ENCODE measurements at places on chromosomes 5 and 9. TPM values are rescaled to one million over a fixed set of nuclear protein-coding genes. Genes with fewer than 3 reads are reported as not detected.
A peak's percentile ranks its signal among the peaks of the same experiment; 100 is the strongest.

Gene TJP2
- total RNA-seq = 69.8 TPM

- DNase-seq = no peak
Measured at GRCh38 chr5:7615566-7616061, 219.7 kb downstream of the ADCY2 start.

Gene MACIR
- total RNA-seq = 19.7 TPM

- DNase-seq = no peak
Measured at GRCh38 chr5:8767746-8768145, 778.1 kb downstream of the SEMA5A start.

- no peak for DNase-seq
Measured at GRCh38 chr5:104372796-104373195, 810.2 kb upstream of the NUDT12 start.

Gene CTXN3
- not detected for total RNA-seq

GRCh38 chr9:85163415-85163814, 493.9 kb downstream of the NTRK2 start:
- no peak for DNase-seq

Gene PCDHGA8
- 0.06 TPM for total RNA-seq

Gene PCDHA1
- 0.42 TPM for total RNA-seq

- no peak for DNase-seq
Measured at GRCh38 chr9:135004772-135005171, 82.7 kb upstream of the OLFM1 start.

- DNase-seq = no peak
Measured at GRCh38 chr9:128998462-128998861, 29.7 kb downstream of the SH3GLB2 start.

DNA sequence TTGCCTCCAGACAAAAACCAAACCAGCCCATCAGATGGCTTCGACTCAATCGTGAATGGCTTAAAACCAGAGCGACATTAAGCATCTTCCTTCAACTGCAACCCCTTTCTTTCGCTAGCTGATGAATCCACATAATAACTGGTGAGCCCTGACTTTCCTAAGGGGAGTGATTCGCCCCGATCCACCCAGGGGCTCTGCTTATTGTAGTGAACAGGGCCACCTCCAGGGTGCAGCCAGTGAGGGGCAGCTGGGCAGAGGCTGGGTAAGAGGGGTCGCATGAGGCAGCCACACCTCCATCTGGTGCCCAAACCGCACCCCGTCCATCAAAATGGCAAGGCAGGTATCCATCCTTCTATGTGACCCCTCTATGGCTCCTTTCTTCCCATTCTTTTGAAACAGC, 38.0 kb downstream of the SLC35D2 start:
- no peak for DNase-seq

- DNase-seq = no peak
Measured at GRCh38 chr9:76608575-76609273, 149.7 kb downstream of the GCNT1 start.

Gene SCGB3A2
- total RNA-seq = not detected

DNA sequence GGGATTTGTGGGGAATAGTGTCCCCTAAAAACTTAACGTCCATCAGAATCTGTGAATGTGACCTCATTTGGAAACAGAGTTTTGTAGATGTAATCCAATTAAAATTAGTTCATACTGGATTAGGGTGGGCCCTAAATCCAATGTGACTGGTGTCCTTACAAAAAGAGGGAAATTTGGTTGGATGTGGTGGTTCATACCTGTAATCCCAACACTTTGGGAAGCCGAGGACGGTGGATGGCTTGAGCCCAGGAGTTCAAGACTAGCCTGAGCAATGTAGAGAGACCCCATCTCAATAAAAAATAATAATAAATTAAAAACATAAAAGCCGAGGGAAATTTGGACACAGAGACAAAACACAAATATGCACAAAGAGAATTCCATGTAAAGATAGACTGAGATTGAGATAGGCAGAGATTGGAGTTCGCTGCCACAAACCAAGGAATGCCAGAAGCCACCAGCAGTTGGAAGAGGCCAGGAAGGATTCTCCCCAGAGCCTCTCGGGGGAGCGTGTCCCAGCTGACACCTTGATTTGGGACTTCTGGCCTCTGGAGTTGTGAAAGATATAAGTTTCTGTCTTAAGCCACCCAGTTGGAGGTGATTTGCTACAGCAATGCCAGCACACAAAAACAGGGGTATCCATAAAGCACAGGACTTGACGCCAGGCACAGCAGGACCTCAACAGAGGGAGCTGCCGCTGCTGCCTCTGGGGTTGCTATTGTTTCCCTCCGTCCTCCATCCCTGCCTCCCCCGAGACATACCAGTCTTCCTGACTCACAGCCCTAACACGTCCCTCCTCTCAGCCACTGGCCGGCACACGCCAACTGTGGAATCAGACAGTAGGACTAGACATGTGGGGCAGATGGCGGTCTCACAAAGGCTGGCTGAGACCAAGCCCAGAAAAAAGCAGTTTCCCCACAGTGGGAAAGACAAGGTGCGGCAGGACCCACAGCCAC, 73.8 kb upstream of the IL17B start:
- DNase-seq = peak; percentile 97

GRCh38 chr5:165360784-165361542, 1855.5 kb downstream of the MAT2B start:
- DNase-seq = no peak

DNA sequence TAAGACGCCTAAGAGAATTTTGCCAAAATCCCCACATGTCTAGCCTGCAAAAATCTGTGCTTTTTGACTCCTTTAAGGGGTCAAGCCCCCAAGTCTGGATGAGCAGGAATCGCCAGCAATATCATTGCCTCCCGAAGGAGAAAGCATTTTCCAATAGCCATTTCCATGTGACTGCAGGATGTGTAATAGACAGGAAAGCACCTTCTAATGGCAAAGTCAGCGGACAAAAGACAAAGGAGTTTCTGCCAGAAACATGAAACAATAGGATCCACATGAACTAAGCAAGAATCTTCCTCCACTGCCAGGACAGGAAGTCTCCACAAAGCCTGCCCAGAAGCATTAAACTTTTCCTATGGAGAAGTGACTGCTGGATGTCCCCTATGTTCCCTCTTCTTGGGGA, 177.1 kb upstream of the PCSK5 start:
- no peak for DNase-seq

GRCh38 chr9:11192993-11193392, 580.2 kb upstream of the PTPRD start:
- no peak for DNase-seq

DNA sequence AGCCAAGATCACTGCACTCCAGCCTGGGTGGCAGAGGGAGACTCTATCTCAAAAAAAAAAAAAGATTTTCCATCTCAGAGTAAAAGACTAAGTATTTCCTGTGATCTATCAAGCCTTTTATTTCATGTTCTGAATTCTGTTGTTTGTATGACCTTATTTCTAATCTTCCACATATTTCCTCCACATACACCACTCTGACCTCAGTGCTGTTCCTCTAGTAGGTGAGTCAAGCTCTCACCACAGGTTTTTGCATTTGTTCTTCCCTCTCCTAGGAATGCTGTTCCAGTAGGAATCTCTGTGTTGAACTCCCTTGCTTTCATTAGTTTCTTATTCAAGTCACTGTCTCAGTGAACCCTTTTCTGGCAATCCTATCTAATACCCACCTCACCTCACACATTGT, 68.1 kb downstream of the INVS start:
- no peak for DNase-seq

DNA sequence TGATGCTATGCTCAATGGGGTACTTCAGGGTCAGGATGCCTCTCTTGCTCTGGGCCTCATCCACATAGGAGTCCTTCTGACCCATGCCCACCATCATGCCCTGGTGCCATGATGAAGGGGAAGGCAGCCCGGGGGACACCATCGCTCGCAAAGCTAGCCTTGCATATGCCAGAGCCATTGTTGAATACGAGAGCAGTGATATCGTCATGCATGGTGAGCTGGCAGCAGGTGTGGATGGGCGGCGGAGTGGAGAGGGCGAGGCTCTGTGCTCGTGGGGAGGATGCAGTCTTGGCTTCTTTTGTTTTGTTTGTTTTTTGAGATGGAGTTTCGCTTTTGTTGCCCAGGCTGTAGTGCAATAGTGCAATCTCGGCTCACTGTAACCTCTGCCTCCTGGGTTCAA, 17.2 kb upstream of the SPZ1 start:
- no peak for DNase-seq

GRCh38 chr9:108078375-108078774, 588.8 kb upstream of the KLF4 start:
- DNase-seq = no peak

GRCh38 chr5:73793911-73794310, 167.9 kb downstream of the ARHGEF28 start:
- peak; percentile 8 for DNase-seq

Gene C5
- total RNA-seq = 0.45 TPM

GRCh38 chr5:31573494-31574142, 41.5 kb downstream of the C5orf22 start:
- DNase-seq = no peak

DNA sequence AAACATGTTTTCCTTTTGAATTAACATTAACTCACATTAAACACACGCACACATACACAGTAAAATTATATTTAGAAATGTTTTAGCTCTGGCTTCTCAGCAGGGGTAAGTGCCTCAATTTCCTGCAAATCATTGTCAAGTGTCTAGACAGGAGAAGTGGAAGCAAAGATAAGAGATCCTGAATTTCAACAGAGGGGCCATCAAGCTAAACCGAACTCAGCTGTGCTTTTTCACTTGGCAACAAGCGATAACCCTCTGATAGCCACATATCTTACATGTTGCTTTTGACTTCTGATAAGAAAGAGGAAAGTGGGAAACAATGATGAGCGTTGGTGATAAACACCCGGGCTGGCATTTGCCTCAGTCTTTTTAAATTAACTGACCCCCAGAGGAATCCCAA, 79.7 kb upstream of the SPDL1 start:
- no peak for DNase-seq

DNA sequence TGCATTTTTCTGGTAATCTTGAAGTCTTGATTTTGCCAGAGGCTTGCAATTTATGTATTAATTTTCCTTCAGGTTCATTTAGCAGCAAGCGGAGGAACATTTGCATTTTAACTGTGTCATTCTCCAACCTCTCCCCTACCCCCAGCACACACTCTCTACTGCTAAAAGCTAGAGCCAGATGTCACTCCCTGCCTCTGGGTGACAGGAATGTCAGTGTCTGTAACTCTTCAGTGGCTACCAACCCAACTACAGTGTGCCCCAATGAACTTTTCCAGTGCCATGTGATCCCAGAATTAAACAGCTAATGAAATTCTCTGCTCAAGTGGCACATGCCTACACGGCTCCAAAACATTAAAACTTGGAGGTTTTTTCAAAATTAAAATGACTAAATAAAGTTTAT, 260.3 kb downstream of the GOLPH3 start:
- DNase-seq = peak; percentile 12

DNA sequence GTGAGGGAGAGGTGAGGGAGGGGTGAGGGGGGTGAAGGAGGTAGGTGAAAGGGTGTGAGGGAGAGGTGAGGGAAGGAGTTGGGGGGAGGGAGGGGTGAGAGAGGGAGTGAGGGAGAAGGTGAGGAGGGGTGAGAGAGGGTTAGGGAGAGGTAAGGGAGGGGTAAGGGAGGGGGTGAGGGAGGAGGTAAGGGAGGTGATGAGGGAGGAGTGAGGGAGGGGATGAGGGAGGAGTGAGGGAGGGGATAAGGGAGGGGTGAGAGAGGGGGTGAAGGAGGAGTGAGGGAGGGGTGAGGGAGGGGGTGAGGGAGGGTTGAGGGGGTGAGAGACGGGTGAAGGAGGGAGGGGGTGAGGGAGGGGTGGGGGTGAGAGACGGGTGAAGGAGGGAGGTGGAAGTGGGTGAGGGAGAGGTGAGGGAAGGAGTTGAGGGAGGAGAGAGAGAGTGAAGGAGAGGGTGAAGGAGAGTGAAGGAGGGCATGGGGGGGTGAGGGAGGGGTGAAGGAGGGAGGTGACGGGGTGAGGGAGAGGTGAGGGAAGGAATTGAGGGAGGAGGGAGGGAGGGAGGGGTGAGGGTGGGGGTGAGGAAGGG, 18.5 kb downstream of the NINJ1 start:
- DNase-seq = no peak

DNA sequence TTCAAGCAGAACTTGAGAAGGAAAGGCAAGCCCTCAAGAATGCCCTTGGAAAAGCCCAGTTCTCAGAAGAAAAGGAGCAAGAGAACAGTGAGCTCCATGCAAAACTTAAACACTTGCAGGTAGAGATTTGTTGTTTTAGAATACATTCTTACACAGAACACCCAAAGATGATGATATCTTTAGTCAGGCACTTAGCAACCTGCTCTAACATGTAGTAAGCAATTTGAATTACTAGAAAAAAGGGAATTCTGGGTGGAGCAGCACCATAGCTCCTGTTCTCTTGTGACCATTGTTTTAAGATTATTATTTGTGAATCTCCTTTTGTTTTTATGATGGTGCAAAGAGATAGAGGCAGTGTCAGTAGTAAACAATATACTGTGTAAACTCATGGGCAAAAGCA, 63.1 kb downstream of the RAB14 start:
- DNase-seq = no peak

DNA sequence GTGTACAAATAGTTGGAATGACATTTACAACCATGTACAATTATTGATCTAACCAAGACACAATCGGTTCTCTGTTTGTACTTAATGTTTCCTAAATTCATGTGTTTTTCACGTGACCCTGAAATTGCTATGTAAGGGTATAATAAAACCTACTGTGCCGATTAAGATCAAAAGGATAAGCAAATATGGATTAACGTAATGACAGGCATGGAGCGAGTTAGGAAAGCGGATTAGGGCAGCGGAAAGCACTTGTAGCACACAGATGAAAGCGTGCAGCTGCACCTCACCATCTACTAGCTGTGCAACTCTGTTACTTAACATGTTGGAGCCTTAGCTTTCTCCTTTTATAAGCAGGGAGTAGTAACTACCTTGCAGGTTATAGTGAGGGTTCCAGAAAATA, 38.3 kb upstream of the ZFYVE16 start:
- no peak for DNase-seq

Gene MAMDC4
- 2.1 TPM for total RNA-seq

Gene FOXI1
- total RNA-seq = not detected

DNA sequence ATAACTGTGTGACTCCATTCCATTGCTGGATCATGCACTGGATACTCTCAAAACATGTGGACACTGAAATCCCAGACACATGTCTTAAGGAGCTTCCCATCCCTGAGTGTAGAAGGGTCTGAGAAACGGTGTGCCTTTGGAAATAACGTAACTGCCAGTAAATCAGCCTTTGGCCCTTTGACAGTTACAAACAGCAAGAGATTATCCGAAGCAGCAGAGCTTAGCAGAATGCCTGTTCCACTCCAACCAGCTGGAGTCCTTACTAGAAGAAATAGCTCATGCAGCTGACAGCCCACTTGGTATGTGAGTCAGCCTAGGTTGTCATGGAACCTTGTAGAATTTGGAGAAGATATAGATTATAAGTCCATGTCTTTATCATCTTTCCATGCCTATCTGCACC, 7.0 kb downstream of the TMEM252 start:
- no peak for DNase-seq

All from Daoy (cell line).